ENCODE measurements at places on chromosomes 7 and 10. TPM values are rescaled to one million over a fixed set of nuclear protein-coding genes. Genes with fewer than 3 reads are reported as not detected.

DNA sequence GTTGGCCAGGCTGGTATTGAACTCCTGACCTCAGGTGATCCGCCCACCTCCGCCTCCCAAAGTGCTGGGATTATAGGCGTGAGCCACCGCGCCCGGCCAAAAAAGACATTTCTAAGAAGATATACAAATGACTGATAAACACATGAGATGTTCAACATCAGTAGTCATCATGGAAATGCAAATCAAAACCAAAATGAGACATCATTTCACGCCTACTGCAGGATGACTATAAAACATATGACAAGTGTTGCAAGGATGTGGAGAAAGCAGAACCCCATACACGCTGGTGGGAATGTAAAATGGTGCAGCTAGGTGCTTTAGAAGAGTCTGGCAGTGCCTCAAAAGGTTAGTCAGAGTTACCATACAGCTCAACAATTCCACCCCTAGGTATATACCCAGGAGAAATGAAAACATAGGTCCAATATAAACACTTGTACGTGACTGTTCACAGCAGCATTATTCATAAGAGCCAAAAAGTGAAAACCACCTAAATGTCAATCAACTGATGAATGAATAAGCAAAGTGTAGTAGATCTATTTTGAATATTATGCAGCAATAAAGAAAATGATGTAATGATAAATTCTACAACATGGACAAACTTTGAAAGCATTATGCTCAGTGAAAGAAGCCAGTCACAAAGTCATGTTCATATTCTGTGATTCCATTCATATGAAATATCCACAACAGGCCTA is 24.5 kb downstream of the TMEM209 start:
- DNase-seq, result no peak

DNA sequence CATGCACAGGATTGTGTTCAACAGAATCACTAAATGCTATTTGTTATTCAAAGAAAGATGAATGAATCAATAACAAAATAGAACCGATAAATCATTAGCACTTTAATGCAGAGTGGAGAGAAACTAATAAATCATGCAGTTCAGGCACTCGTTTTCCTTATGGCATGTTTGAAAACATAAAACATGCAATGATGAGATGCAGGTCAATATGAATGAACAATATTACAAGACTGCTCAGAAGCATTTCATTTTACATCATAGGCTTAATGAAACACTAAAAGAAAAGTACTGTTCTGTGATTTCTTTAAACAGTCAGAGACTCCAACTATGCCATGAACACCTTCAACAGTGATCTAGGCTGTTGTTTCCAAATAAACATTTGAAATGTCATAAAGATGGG is 158.1 kb upstream of the ETV1 start:
- no peak for DNase-seq

DNA sequence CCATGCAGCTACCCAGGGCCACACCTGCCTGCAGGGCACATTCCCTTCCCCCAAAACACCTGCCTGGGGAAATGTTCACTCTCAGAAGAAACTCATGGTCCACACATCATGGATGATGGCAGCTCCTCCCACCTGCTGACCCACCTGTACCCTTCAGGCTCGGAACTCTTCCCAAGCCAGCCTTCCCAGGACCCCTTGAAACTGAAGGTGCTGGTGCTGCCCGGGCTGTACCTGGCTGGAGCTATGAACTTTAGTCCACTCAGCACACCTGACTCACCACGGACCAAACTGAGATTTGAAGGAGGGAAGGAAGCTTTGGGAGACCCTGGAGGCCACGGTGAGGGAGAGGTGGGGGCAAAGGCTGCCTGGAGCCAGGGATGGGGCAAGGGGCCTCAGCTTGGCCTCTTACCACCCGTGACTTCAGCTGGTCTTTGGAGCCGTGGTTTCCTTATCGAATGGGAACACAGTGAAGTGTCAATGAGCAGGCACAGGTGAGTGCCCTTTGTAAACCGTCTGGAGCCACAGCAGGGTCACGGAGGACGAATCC is 30.1 kb upstream of the INPP5A start:
- no peak for DNase-seq

- DNase-seq, result peak; percentile 53
These were observed 86.3 kb upstream of the STEAP1B start for GRCh38 chr7:22586101-22586785.

SLC13A1 gene
- not detected for polyA plus RNA-seq

All from fibroblast of lung (primary cell).